Activated naive CD8-positive, alpha-beta T cell treated with anti-CD3 and anti-CD28 coated beads, Interleukin-2, amount 10 ng/mL, durations not matched to agents 7 days and 5 days (primary cell): ENCODE measurements at places on chromosomes 16 and 17. TPM values are rescaled to one million over a fixed set of nuclear protein-coding genes. Genes with fewer than 3 reads are reported as not detected.
A peak's percentile ranks its signal among the peaks of the same experiment; 100 is the strongest.

Gene KCNJ12
- not detected for total RNA-seq

- H3K4me3 ChIP-seq, result no peak overlapping the region
- no peak for DNase-seq
- H3K4me1 ChIP-seq, result no peaks in the 10 kb centered on the region
- no peak overlapping the region for H3K27ac ChIP-seq
- H3K27me3 ChIP-seq, result no peaks in the 10 kb centered on the region
Measured at GRCh38 chr16:12256921-12257320, 280.4 kb downstream of the SNX29 start.

Gene FZD2
- total RNA-seq, result 0.45 TPM

GRCh38 chr16:70803319-70803718 is 2.4 kb upstream of the VAC14 start:
- no peaks in the 10 kb centered on the region for H3K36me3 ChIP-seq
- no peak overlapping the region for H3K27ac ChIP-seq
- H3K27me3 ChIP-seq, result peaks cover 21% of the 10 kb centered on the region
- H3K4me1 ChIP-seq, result peaks cover 15% of the 10 kb centered on the region
- no peak overlapping the region for H3K4me3 ChIP-seq
- DNase-seq, result no peak

- H3K27me3 ChIP-seq, result no peaks in the 10 kb centered on the region
- H3K27ac ChIP-seq, result no peak overlapping the region
- H3K4me1 ChIP-seq, result no peaks in the 10 kb centered on the region
- no peak for DNase-seq
- no peaks in the 10 kb centered on the region for H3K36me3 ChIP-seq
Measured at GRCh38 chr16:23121024-23121423, 28.2 kb downstream of the USP31 start.

DNA sequence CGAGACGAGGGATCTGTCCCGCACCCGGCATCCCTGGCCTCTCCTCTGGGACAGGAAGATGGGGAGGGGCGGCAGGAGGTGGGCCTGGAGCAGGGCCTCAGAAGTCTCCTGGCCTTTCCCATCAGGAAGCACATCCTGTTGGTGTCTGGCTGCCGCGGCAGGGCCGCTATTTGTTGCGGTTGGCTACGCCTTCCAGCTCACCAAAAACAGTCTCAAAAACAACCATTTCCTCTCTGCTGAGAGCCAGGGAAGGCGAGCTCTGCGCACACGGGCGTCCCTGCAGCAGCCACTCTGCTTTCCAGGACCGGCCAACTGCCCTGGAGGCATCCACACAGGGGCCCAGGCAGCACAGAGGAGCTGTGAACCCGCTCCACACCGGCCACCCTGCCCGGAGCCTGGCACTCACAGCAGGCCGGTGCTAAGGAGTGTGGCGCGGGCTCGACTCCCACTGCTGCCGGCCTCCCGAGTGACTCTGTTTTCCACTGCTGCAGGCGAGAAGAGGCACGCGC is at the start of gene TMEM204:
Gene TMEM204, plus strand, starts transcription at position 224 of the 509 bp plus-strand sequence. CDS start 610 bp downstream, outside the sequence.
- peaks cover 31% of the 10 kb centered on the region for H3K36me3 ChIP-seq
- H3K4me1 ChIP-seq, result peaks cover 37% of the 10 kb centered on the region
- no peaks in the 10 kb centered on the region for H3K27me3 ChIP-seq
- H3K27ac ChIP-seq, result peak within 1 kb of the TSS; percentile 93
- H3K4me3 ChIP-seq, result peak within 1 kb of the TSS; percentile 97

- H3K27ac ChIP-seq, result no peak overlapping the region
- peaks cover 40% of the 10 kb centered on the region for H3K27me3 ChIP-seq
- H3K4me1 ChIP-seq, result peaks cover 8% of the 10 kb centered on the region
- DNase-seq, result no peak
Measured at GRCh38 chr17:36731811-36732210, 130.4 kb downstream of the MRM1 start.
